H9 (cell line): ENCODE measurements at places on chromosomes 4 and X.
A peak's percentile ranks its signal among the peaks of the same experiment; 100 is the strongest.

- DNase-seq, result peak; percentile 24
Measured at GRCh38 chrX:99469439-99469838, 940.6 kb downstream of the PCDH19 start.

GRCh38 chr4:184310881-184311709 lies 93.4 kb upstream of the ENPP6 start:
- peak; percentile 14 for DNase-seq

DNA sequence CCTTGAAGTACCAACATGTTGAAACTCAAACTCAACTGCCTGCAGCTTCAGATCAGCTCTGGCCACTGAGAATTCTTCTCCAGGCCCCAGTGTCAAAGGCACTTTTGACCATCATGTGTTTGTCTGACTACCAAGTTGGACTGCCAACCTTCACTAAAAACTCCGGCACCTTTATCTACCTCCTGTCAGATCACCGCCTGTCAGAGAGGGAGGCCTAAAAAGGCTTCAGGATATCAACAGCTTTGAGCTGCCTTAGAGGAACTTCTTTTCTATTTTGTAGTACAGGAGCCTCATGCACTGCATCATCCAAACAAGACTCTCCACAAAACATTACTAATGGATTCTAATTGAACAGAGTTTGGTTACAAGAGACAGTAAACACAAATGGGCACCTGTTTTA lies 2.8 kb downstream of the ACSL1 start:
- DNase-seq, result no peak

DNA sequence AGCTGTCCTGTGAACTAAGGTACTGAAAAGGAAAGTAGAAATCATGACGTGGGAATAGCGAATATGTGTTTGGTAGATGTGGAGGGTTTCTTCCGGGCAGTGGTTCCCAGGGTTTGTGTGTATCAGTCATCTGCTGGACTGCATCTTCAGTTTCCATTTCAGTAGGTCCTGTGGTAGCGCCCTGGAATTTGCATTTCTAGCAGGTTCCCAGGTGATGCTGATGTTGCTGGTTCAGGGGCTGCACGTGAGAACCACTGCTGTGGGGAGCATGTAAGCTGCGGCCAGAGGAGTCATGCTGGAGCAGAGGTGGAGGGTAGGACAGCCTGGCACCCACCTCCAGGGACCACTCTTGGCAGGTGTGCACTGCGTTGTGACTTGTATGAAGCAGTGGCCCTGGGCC lies 47.1 kb downstream of the ARHGAP10 start:
- no peak for DNase-seq

DNA sequence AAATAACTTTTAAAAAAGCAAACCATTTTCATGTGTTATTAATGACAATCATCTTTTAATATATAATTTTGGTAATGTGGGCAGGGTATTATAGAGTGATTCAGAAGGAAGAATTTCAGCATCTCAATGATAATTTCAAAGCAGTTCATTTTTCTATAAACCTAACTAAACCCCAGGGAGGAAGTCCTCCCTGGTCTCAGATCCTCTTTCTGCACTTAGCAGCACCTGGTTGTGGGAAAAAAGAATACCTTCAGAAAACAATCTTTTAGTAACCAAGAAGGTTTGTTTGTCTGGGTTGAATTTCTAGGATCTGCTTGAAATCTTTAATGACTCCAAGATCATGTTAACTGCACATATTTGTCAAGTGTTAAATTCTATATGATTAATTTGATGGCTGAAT lies 29.9 kb downstream of the DKK2 start:
- no peak for DNase-seq

- no peak for DNase-seq
Measured at GRCh38 chrX:31227250-31227649, 155.4 kb upstream of the FTHL17 start.

DNA sequence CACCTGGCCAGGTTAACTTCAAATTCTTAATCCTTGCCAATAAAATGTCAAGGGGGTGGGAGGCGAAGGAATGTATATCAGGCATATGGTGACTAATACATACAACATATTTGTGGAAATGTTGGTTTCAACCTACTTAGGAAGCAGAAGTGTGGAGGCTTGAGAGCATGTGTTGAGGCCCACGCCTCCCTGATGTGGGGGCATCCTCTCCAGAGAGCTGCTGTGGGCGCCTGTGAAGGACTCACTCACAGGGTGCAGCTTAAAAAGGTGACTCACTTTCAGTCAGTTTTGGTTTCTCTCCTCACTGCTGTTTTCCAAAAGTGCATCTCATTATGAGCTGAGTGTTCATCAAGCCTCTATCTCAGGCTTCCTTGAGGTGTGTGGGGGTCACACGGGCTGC lies 27.5 kb downstream of the LNX1 start:
- DNase-seq, result no peak

GRCh38 chr4:80171656-80172055 lies 25.6 kb upstream of the PRDM8 start:
- no peak for DNase-seq

DNA sequence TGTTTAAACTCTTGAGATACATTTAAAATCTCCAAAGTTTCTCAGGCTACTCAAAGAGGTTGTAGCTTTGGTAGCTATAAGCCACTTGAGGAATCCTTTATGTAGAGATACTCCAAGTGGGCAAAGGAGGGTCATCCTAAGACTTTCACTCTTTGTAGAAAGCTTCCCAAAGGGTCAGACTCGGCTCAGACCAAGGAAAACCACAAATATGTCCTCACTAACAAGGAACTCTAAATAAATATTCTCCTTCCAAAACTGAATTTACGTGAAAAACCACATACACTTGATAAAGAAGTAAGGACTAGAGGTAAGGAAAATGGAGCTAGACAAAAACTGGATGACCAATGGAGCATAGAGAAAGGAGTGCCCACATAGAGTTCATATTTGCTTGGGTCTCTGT lies 41.7 kb upstream of the DDX60 start:
- DNase-seq, result no peak

GRCh38 chr4:6746721-6747293 lies 30.8 kb downstream of the BLOC1S4 start:
- DNase-seq, result no peak

- DNase-seq, result no peak
Measured at GRCh38 chr4:187478292-187479140, 517.1 kb upstream of the ZFP42 start.

GRCh38 chr4:60404027-60404426 lies 796.1 kb upstream of the ADGRL3 start:
- DNase-seq, result no peak

GRCh38 chr4:114025176-114025777 lies 45.8 kb upstream of the ARSJ start:
- DNase-seq, result no peak
